ENCODE measurements at places on chromosomes 6 and 20. TPM values are rescaled to one million over a fixed set of nuclear protein-coding genes. Genes with fewer than 3 reads are reported as not detected.

The LPIN3 gene
- 20.9 TPM for polyA plus RNA-seq

The FNDC1 gene
- 4.2 TPM for polyA plus RNA-seq

GRCh38 chr20:45067087-45067486 is 33.8 kb downstream of the KCNS1 start:
- no peak for DNase-seq

The RAET1G gene
- 1.4 TPM for polyA plus RNA-seq

DNA sequence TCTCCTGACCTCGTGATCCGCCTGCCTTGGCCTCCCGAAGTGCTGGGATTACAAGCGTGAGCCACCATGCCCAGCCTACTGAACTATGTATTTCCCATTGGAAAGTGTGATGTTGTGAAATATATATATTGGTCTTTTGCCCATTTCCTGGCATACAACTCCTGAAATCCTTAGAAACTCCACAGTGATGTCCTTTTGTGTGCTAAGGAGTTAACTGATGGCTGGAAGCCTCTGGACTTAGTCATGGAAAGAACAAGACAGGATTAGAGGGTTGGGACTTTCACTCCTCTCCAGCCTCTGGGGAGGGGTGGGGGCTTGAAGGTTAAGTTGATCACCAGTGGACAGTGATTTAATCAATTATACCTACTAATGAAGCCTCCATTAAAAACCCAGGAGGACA is 7.1 kb downstream of the PANK2 start:
- DNase-seq, result no peak

GRCh38 chr6:128882991-128883611 is at the start of gene LAMA2:
Gene LAMA2 (plus strand): TSS chr6:128883138. CDS start chr6:128883246, 108 bp downstream.
- DNase-seq, result peak; percentile 80

The NOTCH4 gene
- polyA plus RNA-seq, result 30.0 TPM

DNA sequence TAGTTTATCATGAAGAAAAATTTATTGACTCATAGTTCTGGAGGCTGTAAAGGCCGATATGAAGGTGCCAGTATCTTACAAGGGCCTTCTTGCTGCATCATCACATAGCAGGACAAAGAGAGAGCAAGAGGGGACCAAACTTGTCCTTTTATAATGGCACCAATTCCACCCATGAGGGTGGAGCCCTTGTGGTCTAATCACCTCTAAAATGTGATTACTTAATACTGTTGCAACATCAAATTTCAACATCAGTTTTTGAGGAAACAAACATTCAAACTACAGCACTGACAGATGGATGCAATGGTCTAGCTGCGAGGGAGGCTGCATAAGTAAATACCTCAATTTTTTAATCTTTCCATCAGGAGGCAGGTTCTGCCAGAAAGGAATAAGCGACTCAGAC is 76.7 kb upstream of the LAMA2 start:
- no peak for DNase-seq

The HLA-DQA2 gene
- 0.36 TPM for polyA plus RNA-seq

The BMP5 gene
- polyA plus RNA-seq, result 2.9 TPM

DNA sequence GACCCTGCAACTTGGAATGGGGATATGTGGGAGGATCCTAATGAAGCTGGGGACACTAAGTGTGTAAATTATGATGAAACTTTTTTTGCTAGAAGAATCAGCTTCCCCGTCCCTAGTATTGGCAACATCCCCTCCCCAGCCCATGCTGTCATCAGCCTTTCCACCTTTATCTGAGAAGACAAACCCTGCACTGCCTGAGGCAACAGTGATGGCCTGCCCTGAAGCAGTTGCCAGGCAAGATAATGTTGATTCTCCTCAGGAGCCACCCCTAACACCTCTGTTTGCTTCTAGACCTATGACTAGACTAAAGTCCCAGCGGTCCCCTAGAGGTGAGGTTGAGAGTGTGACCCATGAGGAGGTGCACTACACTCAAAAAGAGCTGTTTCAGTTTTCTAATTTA is 27.1 kb downstream of the MICA start:
- DNase-seq, result no peak

DNA sequence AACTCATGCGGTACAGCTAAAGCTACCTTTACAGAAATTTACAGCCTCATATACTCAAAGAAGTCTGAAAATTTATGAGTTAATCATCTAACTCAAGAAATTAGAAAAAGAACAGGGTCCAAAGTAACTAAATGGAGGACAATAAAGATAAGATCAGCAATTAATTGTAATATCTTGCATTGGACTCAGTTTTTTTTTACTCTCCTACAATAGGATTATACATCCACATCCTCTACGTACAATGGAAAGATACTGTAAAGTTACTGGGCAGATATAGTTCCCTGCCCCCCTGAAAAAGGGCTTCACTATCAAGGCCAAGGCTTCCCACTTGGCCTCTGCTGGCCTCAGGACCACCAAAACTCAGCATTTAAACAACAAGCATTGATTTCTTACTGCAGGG is 31.5 kb upstream of the MOCS1 start:
- no peak for DNase-seq

The TRIM10 gene
- 0.52 TPM for polyA plus RNA-seq

GRCh38 chr6:115618256-115618655 is 442.4 kb downstream of the FRK start:
- DNase-seq, result no peak

DNA sequence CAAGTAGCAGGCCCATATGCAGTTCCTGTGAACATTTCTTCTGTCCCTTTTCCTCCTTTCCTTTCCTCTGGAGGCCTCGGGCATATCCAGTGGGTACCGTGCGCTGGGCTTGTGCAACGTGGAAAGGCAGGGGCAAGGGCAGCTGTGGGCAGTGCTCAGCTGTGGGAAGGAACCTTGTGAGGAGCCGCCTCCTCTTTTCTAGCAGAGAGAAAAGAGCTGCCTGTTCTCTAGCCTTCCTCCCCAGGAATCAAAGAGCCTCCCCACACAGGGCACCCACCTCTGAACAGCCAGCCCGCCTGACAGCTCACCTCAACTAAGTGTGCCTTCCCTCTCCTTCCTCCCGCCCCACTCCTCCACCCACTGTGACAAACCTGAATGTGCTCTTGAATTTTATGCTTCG is 143.3 kb upstream of the HDDC2 start:
- DNase-seq, result no peak

GRCh38 chr6:139708337-139709199 is 334.1 kb upstream of the CITED2 start:
- peak; percentile 73 for DNase-seq

GRCh38 chr20:8244637-8245036 is 112.6 kb downstream of the PLCB1 start:
- DNase-seq, result peak; percentile 23

GRCh38 chr6:25277857-25278256 is 1.3 kb upstream of the CARMIL1 start:
- no peak for DNase-seq

GRCh38 chr6:126267626-126268025 is 72.3 kb upstream of the CENPW start:
- peak; percentile 41 for DNase-seq

- DNase-seq, result no peak
Observed at GRCh38 chr20:19901226-19901625, 115.9 kb upstream of the NAA20 start.

DNA sequence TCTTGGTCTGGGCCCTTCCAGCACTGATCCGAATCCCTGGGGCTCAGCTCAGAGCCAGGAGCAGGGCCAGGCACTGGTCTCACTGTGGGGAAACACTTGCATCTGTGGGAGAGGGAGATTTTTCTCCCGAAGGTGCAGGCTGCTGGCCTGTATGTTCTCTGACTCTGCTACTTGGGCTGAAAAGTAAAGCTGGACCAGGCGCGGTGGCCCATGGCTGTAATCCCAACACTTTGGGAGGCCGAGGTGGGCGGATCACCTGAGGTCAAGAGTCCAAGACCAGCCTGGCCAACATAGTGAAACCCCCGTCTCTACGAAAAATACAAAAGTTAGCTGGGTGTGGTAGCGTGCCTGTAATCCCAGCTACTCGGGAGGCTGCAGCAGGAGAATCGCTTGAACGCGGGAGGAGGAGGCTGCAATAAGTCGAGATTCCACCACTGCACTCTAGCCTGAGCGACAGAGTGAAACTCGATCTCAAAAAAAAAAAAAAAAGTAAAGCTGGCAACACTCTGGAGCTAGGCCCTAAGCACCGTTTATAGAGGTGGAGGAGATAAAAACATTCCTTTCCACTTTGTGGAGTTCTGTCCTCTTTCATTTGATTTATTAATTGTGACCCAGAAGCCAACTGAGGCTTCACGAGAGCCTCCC is 41.7 kb downstream of the JPH2 start:
- no peak for DNase-seq

The SAMD3 gene
- 0.64 TPM for polyA plus RNA-seq

DNA sequence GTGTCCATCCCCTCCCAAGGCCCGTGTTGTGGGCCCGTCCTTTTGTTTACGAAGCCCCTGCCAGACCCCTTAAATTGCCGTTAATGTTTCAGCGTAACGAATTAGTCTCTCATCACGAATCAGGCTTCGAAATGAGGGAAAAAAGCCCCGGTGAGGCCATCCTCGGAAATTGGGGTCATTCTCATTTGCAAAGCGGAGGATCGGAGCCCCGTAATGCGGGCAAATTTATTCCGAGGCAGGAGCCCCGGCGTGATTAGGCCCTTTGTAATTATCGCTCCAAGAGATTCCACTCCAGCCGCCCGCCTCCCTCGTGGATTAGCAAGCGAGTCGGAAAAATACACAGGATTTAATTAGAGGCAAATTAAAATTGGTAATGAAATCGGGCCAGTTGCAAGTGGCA is 44.9 kb upstream of the MDFI start:
- no peak for DNase-seq

DNA sequence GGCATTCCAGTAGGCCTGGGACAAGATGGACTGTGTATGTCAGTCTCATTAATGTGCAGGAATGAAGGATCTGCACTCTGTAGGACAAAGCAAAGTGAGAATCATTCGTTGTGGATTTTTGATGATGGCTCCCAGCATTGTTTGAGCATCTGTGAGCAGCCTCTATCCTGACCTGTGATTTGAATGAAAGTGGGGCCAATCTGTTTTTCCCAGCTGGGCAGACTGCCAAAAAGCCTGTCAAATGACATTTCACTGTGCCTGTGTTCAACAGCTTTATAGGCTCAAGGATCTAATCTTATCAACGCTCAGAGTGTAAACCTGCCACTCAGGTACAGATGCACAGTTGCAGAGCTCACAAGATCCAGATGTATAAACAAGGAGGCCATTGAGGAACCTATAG is 86.7 kb upstream of the SYNDIG1 start:
- peak; percentile 60 for DNase-seq

GRCh38 chr20:17664025-17664633 is 17.9 kb downstream of the RRBP1 start:
- no peak for DNase-seq

- no peak for DNase-seq
Observed at GRCh38 chr6:130010387-130010786, 8.0 kb upstream of the L3MBTL3 start.

GRCh38 chr6:162467679-162468078 is 259.9 kb downstream of the PRKN start:
- DNase-seq, result no peak

DNA sequence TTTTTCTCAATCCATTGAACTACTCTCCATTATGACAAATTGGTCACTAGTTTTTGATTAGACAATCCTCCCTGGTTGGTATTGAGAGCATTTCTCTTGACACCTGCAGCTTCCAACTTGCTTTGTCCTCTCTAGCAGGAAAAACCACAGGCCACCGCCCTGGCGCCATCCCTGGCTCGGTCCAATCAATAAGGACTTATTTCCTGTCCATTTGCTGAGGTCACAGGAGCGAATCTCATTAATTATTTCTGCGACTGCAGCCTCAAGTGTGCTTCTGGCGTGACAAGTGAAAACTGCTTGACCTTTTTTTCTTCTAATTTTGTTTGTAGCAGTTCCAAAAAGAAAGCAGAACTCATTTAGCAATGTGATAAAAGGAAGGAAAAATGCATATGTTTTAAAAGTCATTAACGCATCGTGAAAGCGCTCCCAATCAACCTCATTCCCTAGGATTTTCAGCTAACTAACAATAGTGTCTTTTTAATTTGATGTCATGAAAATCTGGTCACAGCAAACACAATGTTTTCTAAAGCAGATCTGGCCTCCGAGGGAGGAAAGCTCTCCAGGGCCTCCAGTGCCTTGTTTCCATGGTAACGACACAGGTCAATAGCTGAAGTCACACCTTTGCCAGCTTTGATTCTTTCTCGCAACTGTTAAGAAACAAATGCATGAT is 39.0 kb upstream of the BEND3 start:
- peak; percentile 71 for DNase-seq

DNA sequence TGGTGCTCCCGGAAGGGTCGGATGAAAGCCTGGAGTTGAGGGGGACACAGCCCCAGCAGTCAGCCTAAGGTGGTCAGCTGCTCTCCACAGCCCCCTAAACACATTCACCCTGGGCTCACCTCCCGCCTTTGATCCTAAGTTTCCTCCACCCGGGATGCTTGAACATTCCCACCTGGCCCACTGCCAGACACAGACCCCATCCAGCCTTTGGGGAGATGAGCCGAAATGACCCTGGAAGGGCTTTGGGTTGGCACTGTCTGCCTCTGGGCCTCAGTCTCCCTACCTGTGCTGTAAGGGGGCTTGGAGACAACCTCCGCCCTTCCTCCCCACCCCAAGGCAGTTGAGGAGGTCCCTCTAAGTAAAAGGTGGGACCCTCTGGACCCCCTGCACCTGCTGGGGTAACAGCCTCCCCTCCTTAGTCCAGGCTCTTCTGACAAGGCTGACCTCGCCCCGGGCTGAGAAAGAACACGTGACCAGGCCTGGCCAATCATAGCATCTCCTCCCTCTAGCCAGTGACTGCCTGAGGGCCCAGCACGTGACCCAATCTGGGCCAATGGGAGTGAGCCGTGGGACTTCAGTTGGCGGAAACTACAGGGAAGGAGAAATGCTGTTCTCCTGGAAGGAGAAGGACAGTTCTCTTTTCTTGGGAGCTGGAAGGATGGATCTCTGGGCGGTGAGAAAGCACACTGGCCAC is 16.9 kb upstream of the UBE2V1 start:
- no peak for DNase-seq

The PPP1R3G gene
- polyA plus RNA-seq, result 1.8 TPM

The VTA1 gene
- 69.5 TPM for polyA plus RNA-seq

DNA sequence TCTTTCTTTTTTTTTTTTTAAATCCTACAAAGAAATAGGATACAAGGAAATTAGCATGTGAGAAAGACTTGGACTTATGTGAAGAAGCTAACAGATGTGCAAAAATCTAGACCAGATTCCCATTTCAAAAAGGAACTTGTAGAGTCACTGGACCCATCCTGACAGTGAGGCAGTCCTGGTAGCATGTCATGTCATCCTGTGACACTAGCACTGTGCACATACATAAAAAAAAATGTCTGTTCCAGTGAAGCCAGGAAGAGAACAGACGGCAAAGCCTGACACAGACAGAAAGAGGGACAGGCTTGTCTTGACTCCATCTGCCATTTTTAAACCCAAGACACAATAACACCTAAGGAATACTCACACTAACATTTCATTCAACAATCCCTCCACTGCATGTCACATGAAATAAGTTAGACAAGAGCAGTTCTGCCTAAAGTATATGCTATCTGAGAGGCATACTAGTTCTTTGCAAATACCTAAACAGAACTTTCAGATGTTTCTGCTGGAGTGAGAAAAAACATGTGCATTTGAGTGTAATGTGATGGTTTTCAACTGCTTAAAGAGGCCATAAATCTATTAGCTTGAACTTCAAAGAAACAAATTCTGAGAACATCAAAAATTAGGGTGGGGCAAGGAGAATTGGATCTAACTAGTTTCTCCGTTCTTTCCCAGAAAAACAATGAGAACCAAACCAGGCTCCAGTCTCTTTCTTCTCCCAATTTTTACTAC is 159.6 kb downstream of the BACH2 start:
- no peak for DNase-seq
